Myocyte (in vitro differentiated cells): ENCODE measurements at places on chromosomes 12 and 14.

GRCh38 chr12:45478931-45479330 is 250.6 kb upstream of the ARID2 start:
- DNase-seq, result no peak

DNA sequence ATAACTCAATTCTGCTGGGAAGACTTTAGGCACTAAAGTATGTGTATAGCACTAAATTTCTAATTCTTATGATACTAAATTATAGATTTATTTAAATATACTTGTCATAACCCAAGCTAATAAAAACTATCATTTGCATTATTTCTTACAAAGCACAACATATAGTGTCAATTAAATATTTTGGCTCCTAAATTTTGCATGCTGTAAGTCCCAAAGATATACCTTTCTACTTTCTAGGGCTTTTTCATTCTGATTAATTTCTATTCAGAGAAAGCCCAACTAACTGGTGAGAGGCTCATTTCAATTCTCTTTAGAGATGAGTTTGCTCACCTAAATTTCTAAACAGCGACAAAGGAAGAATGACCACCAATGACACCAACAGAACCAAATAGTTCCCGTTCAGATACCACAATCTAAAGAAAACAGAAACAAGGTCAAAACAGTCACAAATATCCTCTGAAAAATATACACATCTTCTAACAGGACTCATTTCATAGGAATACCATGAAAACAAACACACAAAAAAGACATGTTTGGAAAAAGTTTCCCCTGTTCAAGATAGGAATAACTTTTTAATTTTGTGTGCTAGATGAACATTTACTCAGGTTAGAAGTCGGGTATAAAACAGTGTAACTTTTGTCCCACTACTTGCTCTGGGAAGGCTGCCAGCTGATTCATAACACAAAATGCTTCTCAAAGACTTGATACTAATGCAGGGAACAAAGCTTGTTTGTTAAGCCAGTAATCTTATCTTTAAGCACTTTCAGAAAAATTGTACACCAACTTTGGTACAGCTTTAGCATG is 7.6 kb downstream of the SLC38A2 start:
- peak; percentile 72 for DNase-seq

- no peak for DNase-seq
Measured at GRCh38 chr14:33704481-33704880, 246.4 kb downstream of the EGLN3 start.

GRCh38 chr14:39230416-39231035 is 3.2 kb upstream of the MIA2 start:
- DNase-seq, result no peak
